GM23338 (cell line): ENCODE measurements at places on chromosomes 1 and 21. TPM values are rescaled to one million over a fixed set of nuclear protein-coding genes. Genes with fewer than 3 reads are reported as not detected.

The KANK4 gene
- polyA plus RNA-seq = 0.31 and 0.49 TPM in 2 replicates

The SLAMF9 gene
- not detected in 2 replicates for polyA plus RNA-seq

The OR2L8 gene
- polyA plus RNA-seq = not detected in 2 replicates

The GABRD gene
- 1.7 and 2.1 TPM in 2 replicates for polyA plus RNA-seq

The CSMD2 gene
- 4.7 and 5.3 TPM in 2 replicates for polyA plus RNA-seq

The CORT gene
- polyA plus RNA-seq = 0.99 and 1.4 TPM in 2 replicates

The LMOD1 gene
- polyA plus RNA-seq = 0.74 and 1.0 TPM in 2 replicates

The FAM131C gene
- polyA plus RNA-seq = 0.71 and 0.87 TPM in 2 replicates

The GPR153 gene
- polyA plus RNA-seq = 1.3 and 1.9 TPM in 2 replicates

The KRTAP21-3 gene
- not detected in 2 replicates for polyA plus RNA-seq
